ENCODE measurements at places on chromosomes 4 and X. TPM values are rescaled to one million over a fixed set of nuclear protein-coding genes. Genes with fewer than 3 reads are reported as not detected.

UVSSA gene
- 5.6 TPM for polyA plus RNA-seq

SMR3B gene
- not detected for polyA plus RNA-seq

LNX1 gene
- polyA plus RNA-seq = 9.8 TPM

PAK3 gene
- 0.19 TPM for polyA plus RNA-seq

VCX3A gene
- 0.10 TPM for polyA plus RNA-seq
